SIG-M5 (cell line): ENCODE measurements at places on chromosomes 3 and 15.

DNA sequence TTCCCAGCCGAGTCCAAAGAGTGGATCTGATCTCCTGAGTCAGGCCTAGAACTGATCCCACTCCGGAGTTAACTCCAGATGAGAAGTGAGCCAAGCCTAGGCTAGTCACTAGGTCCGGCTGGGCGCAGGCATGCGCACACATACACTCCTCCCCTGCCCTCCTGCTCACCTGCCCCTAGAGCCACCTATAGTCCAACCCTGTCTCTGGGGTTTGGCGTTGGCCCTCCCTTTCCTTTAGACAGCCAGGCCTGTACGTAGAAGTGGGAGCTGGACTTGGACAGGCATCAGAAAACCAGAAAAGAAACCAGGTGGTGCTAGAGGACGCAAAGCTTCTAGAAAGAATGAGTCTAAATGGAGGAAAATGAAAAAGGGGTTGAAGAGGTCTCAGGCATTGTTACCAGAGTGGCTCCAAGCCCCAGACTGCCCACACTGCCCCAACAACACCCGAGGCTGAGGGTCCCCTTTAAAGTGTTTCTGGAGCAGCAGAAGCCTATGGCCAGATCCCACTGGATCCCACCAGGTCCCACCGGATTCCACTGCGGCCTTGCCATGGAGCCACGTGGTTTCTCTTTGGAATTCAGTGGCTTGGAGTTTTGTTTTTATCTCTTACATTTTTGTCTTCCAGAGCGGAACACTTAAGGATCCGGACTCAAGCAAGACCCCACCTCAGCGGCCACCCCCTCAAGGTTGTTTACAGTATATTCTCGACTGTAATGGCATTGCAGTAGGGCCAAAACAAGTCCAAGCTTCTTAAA is 24.2 kb upstream of the TIMP4 start:
- no peak for DNase-seq

DNA sequence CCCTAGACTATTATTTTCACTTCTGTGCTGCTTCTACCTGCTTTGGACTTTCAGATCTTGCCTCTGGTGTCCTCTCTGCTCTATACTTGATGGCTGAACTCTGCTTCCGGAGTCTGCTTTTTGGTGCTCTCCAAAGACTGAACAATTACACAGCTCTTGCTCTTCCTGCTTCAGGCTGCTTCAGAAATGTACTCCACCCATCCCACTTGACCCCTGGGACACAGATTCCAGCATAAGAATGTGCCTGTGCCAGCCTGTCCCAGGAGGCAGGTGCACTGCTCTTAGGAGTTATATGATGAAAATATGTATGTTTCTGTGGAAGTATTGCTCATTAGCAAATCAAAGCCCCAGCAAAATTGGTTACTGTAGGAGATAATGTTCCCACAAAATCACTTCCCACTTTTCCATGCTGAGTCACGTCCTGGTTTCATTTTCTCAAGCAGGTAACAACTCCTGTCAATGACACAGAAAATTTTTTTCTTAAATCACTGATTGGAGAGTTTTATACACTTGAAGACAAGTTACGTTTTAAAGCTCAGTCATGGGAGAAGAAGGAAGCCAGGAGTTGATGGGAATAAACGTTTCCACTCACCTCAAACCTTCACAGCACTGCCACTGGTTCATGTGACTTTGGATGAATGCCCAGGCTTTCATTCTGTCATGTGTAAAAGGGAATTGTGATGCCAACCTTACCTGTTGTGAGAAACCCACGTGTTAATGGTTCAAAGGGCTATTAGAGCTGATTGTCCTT is 239.4 kb upstream of the ZPLD1 start:
- no peak for DNase-seq

- no peak for DNase-seq
These were observed 12.9 kb downstream of the B3GNT5 start for GRCh38 chr3:183265834-183266417.

DNA sequence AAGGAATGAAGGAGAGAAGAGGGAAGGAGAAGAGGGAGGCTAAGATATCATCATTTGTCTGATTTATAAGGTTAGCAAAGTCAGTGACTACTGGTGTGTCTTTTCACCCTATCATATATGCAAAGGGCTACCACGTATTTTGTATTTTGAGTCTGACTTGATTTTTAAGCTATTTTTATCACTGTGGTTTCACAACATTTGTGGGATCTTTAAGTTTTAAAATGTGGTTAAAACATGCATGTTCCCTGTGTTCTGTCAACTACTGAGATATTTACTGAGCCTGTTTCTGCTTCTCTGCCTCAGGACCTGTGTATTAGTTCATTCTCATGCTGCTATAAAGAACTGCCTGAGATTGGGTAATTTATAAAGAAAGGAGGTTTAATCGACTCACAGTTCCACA is 22.5 kb upstream of the SPTSSB start:
- DNase-seq: no peak

GRCh38 chr15:96354731-96355567 is 24.4 kb downstream of the NR2F2 start:
- DNase-seq: peak; percentile 53
